Substantia nigra (tissue), 51 donors: ENCODE measurements at places on chromosomes 4 and X.
A peak's percentile ranks its signal among the peaks of the same experiment; 100 is the strongest.

DNA sequence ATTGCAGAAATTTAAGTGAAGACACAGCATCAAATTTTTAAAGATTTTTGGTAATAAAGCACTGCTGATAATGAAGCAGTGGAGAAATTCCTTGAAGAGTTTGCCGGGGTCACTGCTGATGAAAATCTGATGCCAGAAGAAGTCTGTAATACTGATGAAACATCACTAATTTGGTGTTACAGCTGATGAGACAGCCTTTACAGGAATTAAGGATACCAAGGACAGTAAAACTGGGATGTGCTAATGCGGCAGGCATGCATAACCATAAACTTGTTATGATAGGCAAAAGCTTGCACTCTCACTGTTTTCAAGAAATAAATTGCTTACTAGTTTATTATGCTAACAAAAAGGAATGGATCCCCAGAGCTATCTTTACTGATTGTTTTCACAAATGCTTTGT is 52.9 kb upstream of the VEGFC start:
- no peak for DNase-seq

- DNase-seq = no peak
Observed at GRCh38 chr4:66235876-66236275, 565.6 kb upstream of the EPHA5 start.

DNA sequence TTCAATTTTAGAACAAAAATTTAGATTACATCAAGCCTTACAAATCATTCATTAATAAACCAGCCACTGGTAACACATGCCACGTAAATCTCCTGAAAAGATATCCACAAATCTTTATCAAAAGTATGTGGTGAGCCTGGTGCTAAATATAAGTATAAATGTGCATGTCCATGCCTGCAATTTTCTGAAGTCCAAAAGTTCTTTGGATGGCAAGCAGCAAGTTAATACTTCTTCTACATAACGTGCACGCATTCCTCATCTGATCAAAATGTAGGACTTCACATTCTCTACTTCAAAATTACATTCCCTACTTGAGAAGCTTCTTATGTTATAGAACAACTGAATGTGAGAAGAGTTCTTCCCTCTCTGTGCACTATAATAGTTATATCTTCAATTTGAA is 49.8 kb downstream of the HHIP start:
- no peak for DNase-seq

DNA sequence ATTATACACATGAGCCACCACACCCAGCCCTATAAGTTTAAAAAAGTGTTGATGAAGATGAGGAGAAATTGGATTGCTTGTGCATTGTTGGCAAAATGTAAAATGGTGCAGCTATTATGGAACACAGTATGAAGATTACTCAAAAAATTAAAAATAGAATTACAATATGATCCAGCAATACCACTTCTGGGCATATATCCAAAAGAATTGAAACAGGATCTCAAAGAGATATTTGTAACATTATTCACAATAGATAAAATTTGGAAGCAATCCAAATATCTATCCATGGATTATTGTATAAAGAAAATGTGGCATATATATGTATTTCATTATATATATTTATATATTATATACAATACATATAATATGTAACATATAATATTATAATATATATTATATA is 515.6 kb upstream of the GNPDA2 start:
- DNase-seq = no peak

GRCh38 chr4:113452868-113453620 is 308.5 kb downstream of the CAMK2D start:
- DNase-seq = no peak

GRCh38 chrX:78997870-78998558 is 52.8 kb downstream of the P2RY10 start:
- no peak for DNase-seq

- no peak for DNase-seq
Observed at GRCh38 chrX:20441123-20441522, 174.4 kb upstream of the RPS6KA3 start.

- DNase-seq = no peak
Observed at GRCh38 chr4:34767407-34767806, 1476.9 kb downstream of the ARAP2 start.

- no peak for DNase-seq
Observed at GRCh38 chrX:150616863-150617198, 48.4 kb downstream of the MTM1 start.

GRCh38 chr4:118279328-118279727 is 73.5 kb downstream of the PRSS12 start:
- DNase-seq = no peak

DNA sequence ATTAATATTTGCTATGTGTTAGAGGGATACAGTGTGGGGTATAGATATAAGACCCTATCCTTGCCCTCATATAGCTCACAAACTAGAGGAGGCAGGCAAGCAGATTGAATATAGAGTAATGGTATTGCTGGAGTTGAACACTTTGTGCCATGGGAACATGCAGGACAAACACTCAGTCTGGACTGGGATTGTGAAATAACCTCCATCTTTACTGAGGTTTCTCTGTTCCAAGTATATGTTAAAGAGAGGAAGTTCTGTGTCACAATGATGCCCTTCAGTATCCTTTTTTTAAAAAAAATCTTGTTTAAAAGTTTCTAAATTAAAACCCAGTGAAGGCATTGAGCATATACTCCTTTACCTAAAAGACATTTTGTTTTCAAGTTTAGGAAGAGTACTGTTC is 8.7 kb downstream of the FABP2 start:
- no peak for DNase-seq

DNA sequence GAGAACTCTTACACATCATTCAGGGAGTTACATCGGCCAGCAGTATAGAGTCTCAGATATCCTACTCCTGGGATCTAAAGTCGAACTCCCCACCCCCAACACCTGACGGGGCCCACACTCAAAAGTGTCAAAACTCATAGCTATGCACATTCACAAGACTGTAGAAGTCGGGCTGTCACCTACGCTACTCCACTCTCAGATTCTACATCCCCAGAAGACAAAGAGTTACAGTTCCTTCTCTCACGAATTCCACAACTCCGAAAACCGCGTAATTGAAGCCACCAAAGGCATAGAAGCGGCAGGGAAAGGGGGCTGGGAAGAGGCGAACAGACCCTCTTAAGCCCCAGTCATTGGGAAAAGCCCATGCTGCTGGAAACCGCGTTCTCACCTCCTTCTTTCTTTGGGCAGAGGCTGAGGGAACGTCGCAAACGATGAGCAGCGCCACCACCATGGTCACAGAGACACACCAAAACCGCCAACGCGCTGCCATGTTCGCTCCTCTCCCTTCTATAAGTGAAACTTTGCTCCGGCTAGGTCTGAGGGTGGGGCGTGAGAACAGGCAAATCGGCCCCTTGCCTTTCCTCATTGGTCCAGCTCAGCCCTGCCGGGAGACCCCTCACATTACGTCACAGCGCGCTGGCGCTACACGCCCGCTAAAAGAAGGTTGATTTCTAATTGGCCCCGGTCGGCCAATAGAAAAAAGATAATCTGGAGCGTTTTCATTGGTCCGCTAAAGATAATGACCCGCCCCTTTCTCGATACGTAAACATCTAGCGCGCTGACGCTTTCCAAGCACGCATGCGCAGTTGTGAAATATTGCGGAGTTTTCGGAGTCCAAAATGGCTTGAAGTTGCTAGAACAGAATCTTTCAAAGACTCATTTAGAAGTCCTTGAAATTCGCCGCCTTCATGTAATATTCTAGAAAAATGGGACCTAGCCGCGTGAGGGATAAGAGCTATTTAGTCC is at the start of gene MAGT1:
MAGT1 (minus strand) TSS at position 515 of the 966 bp plus-strand sequence; CDS start at position 490, 25 bp downstream.
- peak; percentile 81 for DNase-seq

- no peak for DNase-seq
Observed at GRCh38 chr4:22986881-22987280, 294.1 kb downstream of the GBA3 start.

DNA sequence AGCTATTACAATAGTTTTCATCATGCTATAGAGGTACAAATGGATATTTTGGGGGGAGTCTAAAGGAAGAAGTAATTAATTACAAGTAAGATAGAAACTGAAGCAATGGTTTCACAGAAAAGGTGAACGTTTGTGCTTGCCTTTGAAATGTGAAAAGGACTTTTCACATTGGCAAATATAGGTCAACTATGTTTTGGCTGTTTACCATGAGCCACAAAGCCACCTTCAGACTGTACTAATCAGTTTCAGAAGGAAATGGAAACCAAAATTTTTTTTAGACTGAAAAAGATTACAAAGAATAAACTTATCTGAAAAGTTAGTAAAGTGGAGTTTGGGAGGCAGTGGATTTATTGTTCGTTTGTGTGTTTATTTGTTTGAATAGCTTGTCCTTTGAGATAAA is 32.1 kb downstream of the SYTL5 start:
- no peak for DNase-seq

DNA sequence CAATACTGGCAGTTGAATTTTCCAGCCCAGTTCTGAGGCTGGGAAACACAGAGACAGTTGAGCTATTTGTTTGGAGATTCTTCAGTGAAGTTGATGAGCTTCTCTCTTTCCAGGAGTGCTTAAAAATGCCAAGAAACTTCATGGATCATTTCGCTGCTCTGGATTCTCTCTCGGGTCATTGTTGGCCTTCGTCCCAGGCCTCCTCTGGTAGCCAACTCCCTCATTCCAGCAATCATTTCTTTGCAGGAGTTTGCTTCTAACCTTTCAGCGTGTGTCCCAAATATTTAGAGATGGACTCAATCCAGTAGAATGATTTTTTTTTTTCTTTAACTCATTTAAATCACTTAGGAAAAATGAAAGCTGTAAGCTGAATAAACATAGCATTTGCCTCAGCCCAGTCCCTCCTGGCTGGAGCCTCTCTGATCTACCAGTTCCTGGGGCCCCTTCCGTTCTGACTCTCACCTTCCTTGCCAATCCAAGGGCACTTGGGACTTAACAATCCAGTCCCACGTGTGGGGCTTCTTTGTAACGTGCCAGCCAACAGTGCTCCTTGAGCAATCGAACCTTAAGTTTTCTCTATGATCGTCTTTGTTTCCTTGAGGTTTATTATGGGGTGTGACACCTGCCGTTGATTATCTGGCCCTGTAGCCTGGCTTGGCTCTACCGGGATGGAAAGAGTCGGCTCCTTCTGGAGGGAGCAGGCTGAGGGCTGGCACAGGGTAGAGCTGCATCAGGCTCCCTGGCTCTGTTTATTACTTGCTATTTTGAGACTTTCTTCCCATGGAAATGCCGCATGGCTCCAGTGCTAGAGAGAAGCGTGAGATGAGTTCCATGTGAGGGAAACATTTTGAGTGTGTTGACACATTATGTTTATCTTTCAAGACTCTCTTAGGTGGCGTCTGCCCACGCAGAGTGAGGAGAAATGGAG is 80.4 kb upstream of the GPC4 start:
- DNase-seq = no peak

DNA sequence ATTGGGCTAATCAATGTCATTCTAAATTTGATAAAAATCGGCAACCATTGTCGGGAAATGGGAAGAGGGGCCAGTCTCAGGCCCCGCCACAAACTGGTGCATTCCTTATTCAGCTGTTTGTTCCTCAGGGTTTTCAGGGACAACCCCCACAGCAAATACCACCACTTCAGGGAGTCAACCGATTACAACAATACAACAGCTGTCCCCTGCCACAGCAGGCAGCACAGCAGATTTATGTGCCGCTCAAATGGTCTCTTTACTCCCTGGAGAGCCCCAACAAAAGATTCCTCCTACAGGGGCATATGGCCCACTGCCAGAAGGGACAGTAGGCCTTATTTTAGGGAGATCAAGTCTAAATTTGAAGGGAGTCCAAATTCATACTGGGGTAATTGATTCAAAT is 61.8 kb downstream of the ZNF732 start:
- no peak for DNase-seq

DNA sequence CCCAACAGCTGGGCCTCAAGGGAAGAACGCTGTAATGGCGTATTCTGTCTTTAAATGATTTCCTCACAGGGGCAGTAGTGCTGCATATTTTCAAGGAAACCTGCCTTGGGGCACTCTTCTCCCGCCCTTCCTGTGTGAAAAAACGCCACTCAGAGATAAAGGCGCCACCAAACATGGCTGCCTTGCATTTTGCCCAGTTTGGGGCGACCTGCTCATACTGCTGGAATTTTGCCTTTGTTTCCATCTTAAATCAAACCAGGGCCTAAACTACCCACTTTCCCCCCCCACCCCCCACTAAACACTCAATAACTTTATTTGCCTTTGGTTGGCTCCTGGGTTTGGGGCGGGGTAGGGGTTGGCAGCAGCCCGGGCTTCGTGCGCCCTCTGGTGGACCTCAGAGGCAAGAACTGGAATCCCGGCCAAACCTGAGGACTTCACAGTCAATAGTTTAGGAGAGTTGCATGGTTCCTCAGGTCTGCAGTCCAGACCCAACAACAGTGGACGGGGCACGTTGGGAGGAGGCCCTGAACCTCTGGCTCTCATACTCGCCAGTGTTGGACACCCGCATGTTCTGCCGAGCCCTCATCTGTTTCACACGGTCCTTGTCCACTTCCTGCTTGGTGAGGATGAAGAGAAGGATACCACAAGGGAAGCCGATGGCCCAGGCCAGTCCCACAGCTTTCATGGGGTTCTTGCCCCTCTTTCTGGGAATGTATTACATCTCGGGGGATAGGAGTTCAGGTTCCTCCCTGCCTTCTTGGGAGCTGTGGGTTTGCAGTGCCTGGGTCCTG is 220.1 kb upstream of the STK26 start:
- DNase-seq = no peak

- DNase-seq = no peak
Observed at GRCh38 chrX:55135171-55135570, 46.4 kb downstream of the PAGE2 start.

GRCh38 chr4:119068529-119068962 is 67.1 kb upstream of the MYOZ2 start:
- no peak for DNase-seq

DNA sequence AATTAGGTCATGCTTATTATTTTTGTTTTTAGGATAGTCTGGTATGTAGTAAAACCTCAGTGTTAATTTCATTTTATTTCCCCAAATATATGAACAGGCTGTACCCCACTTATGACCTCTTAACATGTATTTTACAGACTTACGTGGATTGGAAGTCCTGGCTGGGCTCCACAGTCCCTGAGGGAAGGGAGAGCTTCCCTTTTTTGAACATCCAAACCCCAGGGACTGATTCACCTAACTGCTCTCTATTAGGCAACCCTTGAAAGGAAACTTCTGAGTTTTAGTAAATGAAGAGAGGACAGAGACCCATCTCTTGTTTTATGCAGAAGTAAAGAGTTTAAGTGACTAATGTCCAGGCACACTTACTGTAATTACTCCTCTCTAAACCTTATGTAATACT is 233.1 kb upstream of the SPRY1 start:
- no peak for DNase-seq

GRCh38 chr4:151251603-151252304 is 25.2 kb upstream of the PRSS48 start:
- DNase-seq = no peak

- DNase-seq = no peak
Observed at GRCh38 chr4:108793415-108793814, 30.6 kb upstream of the ETNPPL start.
